T-helper 22 cell (primary cell): ENCODE measurements at places on chromosomes 13 and 19.

GRCh38 chr13:100662468-100663211 is 12.0 kb downstream of the TMTC4 start:
- no peak for DNase-seq

- no peak for DNase-seq
Observed at GRCh38 chr13:88005188-88005587, 334.0 kb downstream of the SLITRK5 start.

GRCh38 chr19:7881910-7882309 is 6.4 kb upstream of the LRRC8E start:
- no peak for DNase-seq

DNA sequence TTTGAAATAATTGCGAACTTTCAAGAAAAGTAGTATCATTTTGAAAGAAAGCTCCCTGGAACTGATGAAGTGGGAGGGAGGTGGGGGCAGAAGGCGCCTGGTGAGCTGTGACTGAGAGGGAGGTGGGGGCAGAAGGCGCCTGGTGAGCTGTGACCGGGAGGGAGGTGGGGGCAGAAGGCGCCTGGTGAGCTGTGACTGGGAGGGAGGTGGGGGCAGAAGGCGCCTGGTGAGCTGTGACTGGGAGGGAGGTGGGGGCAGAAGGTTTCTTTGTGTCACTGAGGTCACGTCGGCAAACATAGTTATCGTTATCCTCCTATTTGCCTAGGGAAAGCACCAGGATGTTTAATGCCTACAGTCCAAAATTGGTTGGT is 24.2 kb downstream of the C2CD4C start:
- no peak for DNase-seq
